Suppressor macrophage (primary cell): ENCODE measurements at places on chromosomes 7 and 10.

DNA sequence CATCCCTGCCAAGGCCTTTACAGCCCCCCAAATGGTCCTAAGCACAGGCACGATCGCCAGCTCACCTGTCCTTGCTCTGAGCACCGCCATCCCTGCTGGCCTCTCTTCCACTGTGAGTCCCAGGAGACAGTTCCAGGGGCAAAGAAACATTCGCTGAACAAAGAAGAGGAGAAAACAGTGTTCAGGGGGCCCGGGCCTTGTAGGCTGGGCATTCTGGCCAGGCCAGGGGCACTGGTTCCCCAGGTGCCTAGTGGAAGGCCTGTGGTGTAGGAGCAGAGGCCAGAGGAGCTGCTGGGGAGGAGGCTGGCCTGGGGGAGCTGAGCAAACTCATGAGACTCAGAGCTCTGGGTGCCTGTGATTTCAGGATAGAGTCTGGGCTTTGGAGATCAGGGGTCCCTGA, 22.6 kb downstream of the AQP1 start:
- no peak for DNase-seq

DNA sequence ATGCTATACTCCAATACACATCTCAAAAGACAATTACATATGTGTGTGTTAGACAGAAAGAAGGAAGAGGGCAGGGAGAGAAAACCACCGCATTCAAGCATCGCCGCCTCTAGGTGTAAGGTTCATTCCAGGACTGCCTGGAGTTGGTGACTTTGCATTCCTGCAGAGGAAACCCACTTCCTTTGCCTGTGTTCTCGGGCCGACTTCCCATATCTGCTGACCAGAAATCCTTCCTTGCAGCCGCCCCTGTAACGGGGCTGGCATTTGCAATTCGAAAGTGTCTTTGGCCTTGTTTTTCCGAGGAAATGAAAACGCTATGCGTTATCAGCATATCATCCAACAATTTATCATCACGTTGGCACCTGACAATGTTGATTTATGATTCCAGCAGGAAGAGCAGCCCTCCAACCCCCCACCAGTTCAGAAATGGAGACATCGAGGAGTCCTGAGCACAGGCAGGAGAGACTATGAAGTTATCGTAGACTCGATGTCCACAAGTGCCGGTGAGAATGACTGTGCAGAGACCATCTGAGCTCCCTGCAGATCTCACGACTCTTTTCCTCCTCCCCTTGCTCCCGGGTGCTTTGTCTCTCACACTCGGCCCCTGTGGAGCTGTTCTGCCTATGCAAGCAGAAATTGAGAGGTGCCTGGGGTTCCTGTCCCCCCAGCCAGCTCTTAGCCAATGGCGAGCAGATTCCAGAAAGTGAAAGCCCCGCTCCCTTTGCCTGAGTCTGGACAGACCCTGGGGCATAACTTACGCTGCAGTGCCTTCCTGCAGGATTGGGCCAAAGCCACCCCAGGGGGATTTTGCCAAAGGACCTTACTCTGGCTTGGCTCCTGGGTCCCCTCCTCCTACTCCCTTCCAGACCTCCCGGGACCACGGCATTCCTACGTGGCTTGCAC, 68.9 kb upstream of the FOXK1 start:
- peak; percentile 70 for DNase-seq

GRCh38 chr10:77293347-77293746, 344.3 kb downstream of the KCNMA1 start:
- no peak for DNase-seq

DNA sequence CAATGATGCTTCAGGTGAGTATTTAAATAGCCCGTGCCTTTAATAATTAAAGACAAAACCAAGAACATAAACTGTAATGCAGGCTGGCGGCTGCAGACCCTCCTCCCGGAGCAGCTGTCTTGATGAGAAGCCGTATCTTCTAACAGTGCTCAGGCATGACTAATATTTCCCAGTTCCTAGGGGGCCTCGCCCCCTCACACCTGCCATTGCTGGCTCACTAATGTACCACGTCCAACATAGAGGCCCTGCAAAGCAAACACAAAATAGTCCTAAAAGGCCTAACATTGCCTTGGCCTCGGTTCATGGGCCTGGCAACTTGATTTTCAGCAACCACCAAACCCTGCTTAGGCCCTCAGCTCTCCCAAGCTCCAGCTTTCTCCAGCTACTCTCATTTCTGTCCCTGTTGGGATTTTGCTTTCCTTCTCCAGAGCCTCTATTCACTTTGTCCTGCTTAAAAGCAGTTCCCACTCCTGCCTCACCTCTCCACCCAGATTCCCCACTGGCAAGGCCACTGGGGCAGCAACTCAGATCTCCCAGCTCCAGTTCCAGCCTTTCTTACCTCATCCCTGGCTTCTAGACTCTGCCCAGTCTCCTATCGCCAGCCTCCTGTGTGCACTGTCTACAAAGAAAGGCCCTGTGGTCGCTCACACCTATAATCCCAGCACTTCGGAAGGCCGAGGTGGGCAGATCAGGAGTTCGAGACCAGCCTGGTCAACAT, 16.2 kb downstream of the SORBS1 start:
- DNase-seq = no peak

DNA sequence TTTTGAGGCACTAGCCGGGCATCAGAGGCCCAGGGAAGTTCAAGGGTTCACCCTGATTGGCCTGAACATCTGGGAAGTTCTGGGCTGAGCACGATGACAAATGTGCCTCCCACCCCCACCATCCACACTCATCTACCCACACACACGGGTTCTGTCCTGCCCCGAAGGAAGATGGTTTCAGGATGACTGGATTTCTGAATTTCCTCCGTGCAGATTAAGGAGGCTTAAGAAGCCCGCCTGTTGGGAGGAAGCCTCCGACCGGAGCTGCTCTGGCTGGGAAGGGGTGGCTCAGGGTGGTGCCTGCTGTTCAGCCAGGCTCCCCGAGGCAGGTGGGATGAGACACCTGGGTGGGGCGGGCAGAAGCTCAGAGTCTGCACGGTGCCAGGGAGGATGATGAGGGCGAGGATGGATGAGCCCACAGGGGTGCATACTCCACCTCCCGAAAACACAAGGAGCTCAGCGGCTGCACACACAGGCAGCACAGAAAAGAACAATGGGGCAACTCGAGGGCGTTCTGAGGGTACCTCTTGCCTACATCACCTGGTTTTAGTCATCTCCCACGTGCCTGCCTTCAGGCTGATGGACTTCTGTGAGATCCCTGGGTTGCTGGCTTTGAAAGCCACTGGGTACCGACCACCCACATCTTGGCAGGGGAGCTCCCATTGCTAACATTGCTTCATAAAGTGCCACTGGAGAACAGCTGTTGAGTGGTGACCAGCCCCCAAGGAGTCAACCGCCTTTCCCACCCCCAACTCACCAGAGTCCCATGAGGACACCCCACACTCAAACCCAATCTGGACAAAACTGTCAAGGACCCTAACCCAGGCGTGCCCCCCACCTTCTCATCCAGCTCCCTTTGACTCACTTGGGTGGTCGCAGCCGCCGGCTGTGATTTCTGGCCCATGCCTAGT, 41.2 kb downstream of the CALML3 start:
- no peak for DNase-seq

GRCh38 chr10:110568055-110568735, 700 bp downstream of the SMC3 start:
- peak; percentile 59 for DNase-seq

GRCh38 chr10:100509241-100509840, 10.3 kb downstream of the SEC31B start:
- no peak for DNase-seq

DNA sequence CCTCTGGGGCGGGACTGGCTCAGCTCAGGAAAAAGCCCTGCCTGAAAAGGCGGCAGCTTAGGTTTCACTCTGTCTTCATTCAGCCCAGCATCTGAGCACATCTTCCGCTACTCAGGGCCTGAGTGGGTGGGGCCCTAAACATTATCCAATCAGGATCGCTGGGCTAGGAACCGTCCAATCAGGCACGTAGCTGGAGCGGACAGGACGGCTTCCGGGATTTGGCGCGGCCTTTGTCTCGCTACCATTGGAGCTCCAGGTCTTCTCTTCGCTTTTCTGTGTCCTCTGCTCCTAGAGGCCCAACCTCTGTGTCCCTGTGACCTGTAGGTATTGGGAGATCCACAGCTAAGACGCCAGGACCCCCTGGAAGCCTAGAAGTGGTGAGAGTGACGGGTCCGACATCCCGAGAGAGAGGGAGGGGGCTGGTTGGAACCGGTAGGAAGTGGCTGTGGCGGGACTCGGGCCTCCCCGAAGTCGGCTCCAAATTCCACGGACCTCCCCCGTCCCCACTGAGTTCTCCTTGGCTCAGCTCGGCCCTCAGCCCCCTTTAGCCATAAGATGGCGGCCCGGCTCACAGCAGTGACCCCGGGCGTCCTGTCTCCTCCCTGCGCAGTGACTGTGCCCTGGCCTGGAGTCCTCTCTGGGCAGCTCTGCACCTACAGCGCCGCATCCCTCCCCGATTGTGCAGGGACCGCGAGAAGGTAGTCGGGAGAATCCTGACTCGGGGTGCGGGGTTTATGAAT, 99.1 kb downstream of the ZNF680 start:
- peak; percentile 50 for DNase-seq

- DNase-seq = no peak
These were observed 210.2 kb upstream of the MKI67 start for GRCh38 chr10:128336401-128336800.

- DNase-seq = no peak
These were observed 28.8 kb upstream of the INPP5A start for GRCh38 chr10:132508581-132509443.

DNA sequence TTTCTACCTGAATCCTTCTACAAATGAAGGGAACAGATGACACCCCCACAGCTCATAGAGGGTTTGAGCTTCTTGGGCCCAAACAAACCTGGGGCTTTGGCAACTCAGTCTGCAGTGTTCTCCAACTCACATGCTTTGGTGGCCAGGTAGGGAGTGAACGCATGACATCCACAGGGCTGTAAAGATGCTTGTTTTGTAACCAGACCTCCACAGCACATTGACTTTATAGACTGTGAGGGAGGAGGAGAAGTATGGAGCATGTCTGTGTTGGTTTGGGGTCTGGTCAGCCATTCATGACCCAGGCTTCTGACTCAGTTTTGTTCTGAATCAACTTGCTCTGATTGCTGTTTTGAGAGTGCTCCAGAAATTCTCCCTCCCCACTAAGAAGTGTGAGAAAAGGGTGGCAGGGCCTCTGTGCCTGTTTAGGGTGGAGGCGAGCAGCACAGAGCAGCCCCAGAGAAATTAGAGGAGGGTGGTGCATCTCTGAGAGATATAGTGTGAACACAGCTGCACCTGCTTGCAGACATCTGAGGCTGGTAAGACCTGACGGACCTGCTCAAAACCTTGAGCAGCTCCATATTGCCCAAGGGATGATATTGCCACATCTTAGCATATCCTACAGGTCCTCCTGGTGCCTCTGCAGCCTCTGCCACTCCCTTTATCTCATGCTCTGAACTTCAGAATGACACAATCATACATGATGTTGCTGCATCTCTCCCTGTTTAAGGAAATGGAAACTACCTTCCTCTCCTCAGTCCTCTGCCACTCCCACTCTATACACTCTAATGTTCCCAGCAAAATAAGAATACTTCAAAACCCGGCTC, 287.7 kb downstream of the ABCA13 start:
- peak; percentile 30 for DNase-seq

DNA sequence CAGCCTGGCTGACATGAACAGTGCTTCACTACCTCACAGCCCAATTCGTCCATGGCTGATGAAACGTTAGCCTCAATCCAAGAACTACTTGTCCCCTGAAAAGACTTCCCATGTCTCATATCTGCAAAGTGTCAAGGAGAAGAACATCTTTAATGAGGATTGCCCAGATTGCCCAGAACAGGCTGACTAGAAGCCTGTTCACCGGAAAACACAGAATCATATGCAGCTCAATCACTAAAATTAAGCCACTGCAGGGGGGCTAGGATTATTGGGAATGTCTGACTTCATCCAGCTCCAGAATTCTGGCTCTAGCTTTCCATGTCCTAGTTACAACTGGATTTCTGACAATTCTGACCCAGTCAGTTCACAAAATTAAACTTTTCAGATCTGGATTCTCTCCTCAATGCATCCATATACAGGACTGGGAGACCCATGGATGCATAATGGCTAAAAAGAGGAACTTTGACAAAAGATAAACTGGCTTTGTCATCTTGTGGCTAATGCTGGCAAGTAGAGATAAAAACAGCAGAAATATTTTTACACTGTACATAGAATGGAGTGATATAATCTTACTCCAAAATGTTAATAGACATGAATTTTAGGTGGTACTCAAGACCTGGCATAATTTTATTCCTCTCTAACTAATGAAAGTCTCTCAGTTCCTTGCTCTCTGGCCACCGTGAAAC, 467.0 kb upstream of the POT1 start:
- DNase-seq = no peak

DNA sequence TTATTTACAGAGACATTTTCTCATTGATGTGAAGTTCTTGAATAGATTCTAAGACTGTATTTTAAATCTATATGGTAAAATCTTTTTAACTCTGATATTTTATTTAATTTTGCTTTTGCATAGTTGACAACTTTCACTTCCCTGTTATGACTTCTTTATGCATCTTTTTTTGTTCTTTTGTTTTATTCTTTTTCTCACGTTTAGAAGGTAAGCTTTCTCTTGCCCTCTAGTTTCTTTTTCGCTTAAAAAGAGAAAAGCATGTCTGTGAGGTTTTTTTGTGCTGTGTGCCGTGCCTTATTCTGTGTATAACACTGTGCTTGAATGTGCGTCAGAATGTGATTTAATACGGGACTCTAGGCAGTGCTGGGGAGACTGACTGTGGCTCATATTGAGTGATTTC, 74.7 kb downstream of the AP3M1 start:
- DNase-seq = no peak

- peak; percentile 78 for DNase-seq
These were observed 19.6 kb downstream of the PTPRE start for GRCh38 chr10:127926455-127926854.

DNA sequence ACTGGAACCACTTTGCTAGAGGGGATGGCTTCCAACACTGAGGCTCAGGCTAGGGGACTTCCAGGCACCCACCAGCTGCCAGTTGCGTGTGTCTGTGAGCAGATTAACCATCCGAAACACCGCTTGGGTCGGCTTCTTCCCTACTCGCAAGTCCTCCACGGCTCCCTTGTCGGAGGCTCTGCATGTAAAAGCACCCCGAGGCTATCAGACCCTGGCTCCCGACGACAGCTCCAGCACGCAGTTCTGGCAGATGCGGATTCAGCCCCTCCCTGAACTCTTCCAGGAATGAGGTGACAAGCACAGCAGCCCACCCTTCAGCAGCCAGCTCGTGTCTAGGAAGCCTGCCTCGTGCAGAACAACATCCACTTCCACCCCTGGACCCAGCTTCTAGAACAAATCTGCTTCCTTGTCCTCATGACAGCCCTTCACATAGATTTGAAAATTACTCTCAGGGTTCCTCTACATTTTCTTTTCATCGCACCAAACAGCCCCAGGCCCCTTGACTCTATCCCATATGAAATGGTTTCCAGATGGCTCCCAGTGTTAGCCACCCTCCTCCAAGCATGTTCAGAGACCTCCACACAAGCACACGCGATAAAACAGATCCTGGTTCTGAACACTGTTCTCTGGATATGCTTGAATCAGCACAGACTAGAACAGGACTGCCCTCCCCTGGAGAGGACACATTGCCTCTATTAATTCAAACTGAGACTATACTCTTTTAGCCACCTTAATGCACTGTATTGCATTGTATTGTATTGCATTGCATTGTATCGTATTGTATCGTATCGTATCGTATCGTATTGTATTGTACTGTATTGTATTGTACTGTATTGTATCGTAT, 44.6 kb downstream of the SLIT1 start:
- DNase-seq = no peak

- DNase-seq = no peak
These were observed 129.4 kb upstream of the LSM8 start for GRCh38 chr7:118054529-118054928.

GRCh38 chr10:106043863-106044262, 1120.6 kb downstream of the SORCS1 start:
- no peak for DNase-seq
